Muscle of leg (tissue), 16 donors: ENCODE measurements at places on chromosomes 16 and 17.

GRCh38 chr16:8519179-8519578 is 71.1 kb downstream of the TMEM114 start:
- no peak for DNase-seq

DNA sequence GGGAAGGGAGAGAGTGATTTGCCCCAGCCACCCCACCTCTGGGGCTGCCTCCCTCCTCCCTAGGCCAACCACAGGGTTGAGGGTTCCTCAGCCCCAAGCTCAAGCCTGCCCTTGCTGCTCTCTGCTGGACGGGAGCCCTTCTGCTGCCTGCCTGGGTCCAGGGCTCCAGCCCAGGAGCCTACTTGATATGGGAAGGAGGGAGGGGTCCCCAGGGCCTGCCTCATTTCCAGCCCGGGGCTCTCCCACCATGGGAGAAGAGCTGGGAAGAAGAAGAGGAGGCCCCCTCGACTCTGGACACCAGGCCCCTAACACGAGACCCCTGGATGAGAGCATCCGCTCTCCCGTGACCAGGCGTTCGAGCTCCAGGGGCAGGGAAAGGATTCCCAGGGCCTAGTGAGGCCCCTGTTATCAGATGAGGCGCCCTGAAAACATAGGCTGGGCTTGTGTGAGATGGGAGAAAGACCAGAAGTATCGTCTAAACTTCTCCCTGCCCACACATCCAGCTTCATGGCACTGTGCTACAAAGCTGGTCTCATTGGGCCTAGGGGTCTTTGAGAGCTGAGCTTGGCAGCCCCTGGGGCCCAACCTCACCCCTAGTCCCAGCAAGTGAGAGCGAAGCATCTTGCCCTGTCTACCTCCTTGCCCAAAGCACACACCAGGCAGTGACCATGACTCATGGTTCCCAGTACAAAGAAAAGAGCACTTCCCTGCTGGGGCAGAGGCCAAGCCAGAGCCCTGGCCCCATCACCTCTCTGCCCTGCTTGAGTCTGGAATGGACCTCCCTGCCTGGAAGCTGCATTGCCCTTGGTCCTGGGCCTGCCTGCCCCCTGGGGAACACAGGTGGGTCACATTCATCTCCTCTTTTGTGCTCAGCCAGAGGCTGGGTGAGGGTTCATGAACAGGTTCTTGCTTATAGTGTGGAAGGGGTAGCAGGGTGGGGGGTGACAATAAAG is 987 bp downstream of the SLC16A5 start:
- no peak for DNase-seq

DNA sequence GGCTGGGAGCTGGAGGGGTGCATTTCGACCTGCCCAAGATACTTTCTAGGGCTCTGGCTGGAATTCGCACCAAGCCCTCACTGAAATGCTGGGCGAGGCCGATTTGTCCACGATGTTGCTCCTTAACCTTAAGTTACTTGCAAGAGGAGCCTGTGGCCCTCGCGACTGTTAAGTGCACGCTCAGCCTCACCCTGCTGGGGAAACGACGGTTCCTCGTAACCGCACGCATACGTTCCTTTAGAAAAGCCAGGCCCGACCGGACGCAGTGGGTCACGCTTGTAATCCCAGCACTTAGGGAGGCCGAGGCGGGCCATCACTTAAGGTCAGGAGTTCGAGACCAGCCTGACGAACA is 607 bp upstream of the NCOR1 start:
- DNase-seq = no peak

- DNase-seq = no peak
Measured at GRCh38 chr17:34146440-34147043, 108.5 kb upstream of the CCL2 start.

- DNase-seq = no peak
Measured at GRCh38 chr17:54270499-54270898, 447.8 kb downstream of the KIF2B start.

- peak; percentile 82 for DNase-seq
Measured at GRCh38 chr16:19810817-19811731, 73.6 kb downstream of the GPRC5B start.

- no peak for DNase-seq
Measured at GRCh38 chr16:75322740-75323139, 71.3 kb upstream of the BCAR1 start.

GRCh38 chr17:12098568-12098967 is 77.9 kb downstream of the MAP2K4 start:
- DNase-seq = no peak

- DNase-seq = no peak
Measured at GRCh38 chr17:31456814-31457213, 65.3 kb downstream of the RAB11FIP4 start.

DNA sequence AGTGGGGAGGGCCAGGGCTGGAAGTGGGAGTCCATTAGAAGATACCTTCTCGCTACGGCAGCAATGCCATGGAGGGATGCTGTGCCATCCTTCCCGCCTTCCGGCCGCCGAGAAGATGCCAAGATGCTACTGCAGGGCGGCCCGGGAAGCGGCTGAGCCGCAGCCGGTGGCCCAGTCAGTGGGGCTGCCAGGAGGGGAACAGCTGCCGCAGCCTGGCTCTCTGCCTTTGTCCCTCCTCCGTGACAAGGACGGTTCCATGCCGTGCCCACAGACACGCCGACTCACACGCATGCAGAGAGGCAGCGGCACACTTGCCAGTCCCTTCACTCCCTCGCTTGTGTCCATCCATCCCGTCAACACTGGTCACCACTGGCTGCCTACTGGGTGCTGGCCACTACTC is 20.2 kb upstream of the NCBP3 start:
- DNase-seq = peak; percentile 69

GRCh38 chr17:41914358-41914766 is 4.4 kb downstream of the ACLY start:
- peak; percentile 38 for DNase-seq

- DNase-seq = peak; percentile 59
Measured at GRCh38 chr17:3558603-3559269, 1.1 kb upstream of the TRPV3 start.

- no peak for DNase-seq
Measured at GRCh38 chr17:20084621-20085282, 75.6 kb downstream of the SPECC1 start.

- no peak for DNase-seq
Measured at GRCh38 chr17:80169784-80170500, at the start of gene CARD14. CARD14 (plus strand) TSS chr17:80170030; CDS start chr17:80181439, 11,409 bp downstream.

- DNase-seq = no peak
Measured at GRCh38 chr16:25143928-25144327, 32.4 kb downstream of the LCMT1 start.

DNA sequence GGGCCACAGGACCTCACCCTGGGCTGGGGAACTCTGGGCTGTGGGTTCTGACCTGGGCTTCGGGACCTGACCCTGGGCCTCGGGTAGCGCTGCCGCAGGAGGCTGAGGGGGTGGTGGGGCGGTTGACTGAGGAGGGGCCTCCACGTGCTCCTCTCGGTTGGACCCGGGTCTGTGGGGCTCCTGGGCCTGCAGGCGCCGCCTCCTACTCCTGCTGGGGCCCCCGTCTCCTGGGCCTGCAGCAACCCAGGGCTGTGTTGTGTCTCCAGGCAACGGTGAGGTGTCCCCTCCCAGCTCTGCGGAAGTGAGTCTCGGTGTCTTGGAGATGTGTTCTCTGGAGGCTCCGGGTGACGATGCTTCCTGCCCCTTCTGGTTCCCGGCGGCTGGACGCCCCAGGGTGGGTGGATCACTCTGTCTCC is 41.5 kb upstream of the GNG13 start:
- DNase-seq = peak; percentile 91

DNA sequence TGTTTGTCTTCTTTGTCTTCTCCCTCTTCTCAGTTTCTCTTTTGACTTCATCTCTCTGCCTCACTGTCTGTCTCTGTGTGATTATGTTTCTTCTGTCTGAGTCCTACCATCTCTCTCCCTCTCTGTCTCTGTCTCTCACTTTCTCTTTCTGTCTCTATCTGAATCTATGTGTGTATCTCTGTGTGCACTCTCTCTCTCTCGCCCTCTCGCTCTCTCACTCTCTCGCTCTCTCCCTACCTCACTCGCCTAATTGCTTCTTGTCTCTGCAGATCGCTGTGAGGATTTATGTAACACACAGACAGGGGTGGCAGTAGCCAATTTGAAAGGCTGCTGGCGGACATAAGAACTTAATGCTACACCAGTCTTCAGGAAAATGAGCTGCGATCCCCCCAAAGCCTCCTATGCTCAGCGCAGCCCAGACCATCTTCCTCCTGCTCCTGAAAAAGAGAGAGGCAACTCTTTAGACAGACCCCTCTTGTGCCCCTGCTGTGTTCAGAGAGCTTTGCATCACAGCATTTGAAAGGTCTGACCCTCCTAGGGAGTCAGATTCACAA is 140.9 kb downstream of the CCT6B start:
- no peak for DNase-seq

- peak; percentile 95 for DNase-seq
Measured at GRCh38 chr17:1143573-1143972, 36.2 kb downstream of the ABR start.

DNA sequence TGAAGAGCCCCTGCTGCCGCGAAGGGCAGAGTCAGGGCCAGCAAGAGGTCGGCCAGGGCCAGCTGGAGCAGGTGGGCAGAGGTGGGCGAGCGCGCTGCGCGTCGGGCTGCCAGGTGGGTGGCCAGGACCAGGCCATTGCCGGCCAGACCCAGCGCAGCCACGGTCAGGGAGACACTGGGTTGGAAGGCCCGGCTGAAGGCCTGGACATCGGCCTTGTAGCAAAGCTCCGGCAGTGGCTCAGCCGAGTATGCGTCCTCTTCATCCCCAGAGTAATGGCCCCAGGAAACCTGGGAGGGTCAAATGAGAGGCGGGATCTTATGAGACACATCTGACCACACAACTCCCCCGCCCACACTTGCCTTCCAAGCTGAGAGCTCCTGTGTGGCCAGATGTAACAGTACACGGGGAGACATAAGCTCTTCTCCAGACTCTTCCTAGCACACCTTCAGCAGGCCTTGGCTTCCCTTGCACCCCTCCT is 1.3 kb downstream of the CCR10 start:
- DNase-seq = peak; percentile 67

GRCh38 chr16:20504418-20504817 is 53.1 kb downstream of the ACSM2A start:
- no peak for DNase-seq

DNA sequence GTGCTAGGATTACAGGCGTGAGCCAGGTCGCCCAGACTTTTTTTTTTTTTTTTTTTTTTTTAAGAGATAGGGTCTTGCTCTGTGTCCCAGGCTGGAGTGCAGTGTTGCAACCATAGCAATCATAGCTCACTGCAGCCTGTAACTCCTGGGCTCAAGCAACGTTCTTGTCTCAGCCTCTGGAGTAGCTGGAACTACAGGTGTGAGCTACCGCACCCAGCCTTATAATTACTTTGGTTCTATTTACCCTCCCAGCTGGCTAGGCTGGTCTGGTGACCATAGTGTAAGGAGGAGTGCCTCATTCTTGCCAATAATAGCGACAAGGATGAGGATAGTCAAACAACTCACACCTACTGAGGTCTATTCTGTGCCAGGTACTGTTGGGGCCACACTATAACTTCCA is 39.6 kb upstream of the USP7 start:
- no peak for DNase-seq

DNA sequence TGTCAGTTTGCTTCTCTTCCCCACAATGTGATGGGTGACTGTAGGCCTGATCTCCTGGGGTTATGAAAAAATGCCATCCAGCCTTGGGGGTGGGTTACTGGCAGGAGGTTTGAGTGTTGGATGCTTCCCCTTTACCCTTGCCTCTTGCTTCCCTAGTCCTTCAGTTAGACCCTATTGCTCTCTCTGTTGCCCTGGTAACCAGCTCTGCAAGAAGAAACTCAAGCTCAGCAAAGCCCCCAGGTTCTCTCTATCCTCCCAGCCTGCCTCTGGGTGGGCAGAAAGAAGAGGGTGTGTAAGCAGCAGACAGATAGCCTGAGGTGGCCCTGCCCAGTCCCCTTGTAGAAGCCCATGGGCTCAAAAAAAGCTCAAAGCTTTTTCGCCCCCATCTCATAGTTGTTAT is 2.8 kb upstream of the RAPGEFL1 start:
- DNase-seq = no peak

GRCh38 chr17:31908386-31908785 is 6.9 kb upstream of the UTP6 start:
- DNase-seq = no peak

DNA sequence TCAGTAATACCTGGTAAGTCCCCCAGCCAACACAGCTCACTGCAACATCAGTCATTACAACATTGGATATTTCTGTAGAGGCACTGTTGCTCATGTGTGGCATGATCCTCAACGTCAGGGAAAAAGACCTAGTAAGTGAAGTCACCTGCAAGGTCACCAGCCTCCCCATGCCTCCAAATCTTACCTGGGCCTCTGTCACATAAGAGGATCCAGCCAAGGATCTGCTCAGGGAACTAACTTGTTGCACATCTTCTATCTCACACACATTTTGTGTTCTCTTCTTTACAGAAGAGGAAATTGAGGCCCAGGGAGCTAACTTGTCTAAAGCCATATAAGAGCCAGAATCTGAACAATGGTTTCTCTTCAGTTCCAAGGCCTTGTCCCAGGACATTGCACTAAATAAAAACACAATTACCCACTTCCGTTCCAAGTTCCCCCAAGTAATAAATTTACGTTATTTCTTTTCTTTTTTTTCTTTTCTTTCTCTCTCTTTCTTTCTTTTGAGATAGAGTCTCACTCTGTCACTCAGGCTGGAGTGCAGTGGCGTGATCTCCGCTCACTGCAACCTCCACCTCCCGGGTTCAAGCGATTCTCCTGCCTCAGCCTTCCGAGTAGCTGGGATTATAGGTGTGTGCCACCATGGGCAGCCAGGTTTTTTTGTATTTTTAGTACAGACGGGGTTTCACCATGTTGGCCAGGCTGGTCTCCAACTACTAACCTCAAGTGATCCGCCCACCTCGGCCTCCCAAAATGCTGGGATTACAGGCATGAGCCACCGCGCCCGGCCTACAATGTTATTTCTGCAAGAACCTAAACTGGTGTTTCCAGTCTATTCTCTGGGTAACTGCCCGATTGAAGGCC is 1.3 kb downstream of the SHMT1 start:
- DNase-seq = peak; percentile 58

DNA sequence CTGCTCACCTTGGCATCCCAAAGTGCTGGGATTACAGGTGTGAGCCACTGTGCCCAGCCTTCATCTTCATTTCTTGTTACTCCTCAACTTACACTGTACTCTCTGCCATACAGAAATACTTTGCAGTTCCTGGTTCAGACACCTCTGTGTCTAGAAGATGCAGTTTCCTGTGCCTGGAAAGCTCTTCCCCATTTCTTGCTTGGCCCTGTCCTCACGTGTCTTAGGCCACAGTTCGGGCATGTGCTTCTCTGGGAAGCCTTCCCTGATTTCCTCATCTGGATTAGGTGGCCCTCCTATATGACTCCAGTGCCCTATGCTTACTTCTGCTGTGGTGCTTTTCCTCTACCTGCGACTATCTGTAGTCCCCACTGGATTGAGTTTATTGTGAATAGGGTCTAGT is 26.5 kb upstream of the CDR2 start:
- peak; percentile 16 for DNase-seq

DNA sequence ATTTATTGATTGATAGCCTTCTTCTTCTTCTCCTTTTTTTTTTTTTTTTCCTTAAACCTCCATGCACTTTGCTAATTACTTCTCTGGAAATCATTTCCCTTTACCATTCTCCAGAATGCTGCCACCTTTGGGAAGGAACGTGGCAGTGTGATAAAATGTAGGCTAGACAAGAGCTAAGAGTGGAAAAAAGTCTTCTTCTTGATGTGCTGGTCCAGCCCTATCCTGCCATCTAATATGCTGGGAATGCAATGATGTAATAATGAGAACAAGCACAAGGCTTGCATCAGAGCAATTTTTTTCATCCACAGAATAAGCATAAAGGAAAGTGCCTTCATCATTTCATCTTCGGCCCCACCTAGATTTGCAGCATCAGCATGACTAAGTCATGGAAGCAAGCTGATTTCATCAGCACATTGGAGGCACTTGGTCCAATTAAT is 128.7 kb upstream of the ZFHX3 start:
- no peak for DNase-seq
